ENCODE measurements at places on chromosomes 3 and 15.

- no peak for DNase-seq
These were observed 122.8 kb downstream of the CACNA1D start for GRCh38 chr3:53616971-53617892.

GRCh38 chr15:81516012-81516411, 142.0 kb upstream of the TMC3 start:
- DNase-seq: no peak

DNA sequence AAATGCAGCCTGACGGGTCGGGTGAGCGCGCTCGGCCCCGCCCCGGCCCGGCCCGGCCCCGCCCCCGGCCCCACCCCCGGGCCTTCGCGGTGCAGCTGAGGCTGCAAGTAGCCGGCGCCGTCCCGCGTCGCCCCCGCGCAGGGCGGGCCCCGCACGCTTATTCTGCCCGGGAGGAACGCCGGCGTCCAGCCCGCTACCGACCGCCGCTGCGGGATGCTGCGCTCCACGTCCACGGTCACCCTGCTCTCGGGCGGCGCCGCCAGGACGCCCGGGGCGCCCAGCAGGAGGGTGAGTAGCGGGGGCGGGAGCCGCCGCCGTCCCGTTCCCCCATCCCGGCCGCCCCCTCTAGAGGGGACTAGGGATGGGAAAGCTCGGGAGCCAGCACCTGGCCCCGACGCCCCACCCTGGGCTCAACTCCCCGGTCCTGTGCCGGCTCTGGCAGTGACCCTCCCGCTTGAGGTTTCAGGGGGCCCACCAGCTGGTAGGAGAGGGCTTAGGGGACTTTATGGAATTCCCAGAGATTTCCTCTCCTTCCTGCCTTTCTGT, at the start of gene MYZAP:
Gene MYZAP, plus strand, starts transcription at position 83 of the 546 bp plus-strand sequence. Its CDS starts 131 bp downstream, at position 214.
- DNase-seq: no peak

DNA sequence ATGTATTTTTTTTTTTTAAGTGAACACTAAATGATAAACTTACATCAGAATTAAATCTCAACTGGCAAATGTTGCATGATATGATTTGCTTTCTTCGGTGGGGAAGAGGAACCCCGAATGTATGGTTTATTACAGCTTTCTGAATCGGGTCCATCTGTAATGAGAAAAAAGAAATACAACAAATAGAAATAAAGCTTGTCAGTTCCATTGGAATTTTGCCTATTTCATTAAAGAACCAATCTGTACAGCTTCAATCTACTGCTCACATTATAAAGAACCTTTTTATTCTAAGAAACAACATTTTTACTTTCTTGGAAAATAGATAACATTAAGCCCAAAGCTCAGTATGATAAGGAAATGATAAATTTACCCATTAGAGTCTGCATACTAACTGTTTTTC, 186.5 kb downstream of the ZNF385D start:
- no peak for DNase-seq

- no peak for DNase-seq
These were observed 26.1 kb downstream of the PPP2R3A start for GRCh38 chr3:135991621-135992020.

DNA sequence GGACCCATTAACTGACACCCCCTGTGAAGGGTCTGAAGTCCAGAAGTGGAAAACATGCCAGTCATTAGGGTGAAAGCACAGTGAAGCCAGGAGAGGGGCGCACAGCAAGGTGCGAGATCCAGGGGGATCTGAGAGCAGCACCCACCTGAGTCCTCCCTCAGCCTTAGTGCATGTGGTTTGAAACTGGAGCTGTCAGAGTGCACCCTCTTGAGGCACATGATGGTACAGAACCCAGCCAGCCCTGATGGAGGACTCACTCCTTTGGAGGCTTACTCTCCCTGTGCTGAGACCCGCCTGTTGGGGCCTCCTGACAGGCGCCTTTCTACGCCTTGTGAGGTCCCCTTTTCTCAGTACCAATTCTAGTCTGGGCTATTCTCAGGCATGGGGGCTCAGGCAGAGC, 77.8 kb downstream of the IL20RB start:
- DNase-seq: no peak

GRCh38 chr3:108073764-108074431, 16.9 kb downstream of the CD47 start:
- DNase-seq: no peak

GRCh38 chr3:175948041-175948440, 1088.9 kb downstream of the NAALADL2 start:
- no peak for DNase-seq

- no peak for DNase-seq
These were observed 345.7 kb downstream of the CADM2 start for GRCh38 chr3:85304360-85304964.

DNA sequence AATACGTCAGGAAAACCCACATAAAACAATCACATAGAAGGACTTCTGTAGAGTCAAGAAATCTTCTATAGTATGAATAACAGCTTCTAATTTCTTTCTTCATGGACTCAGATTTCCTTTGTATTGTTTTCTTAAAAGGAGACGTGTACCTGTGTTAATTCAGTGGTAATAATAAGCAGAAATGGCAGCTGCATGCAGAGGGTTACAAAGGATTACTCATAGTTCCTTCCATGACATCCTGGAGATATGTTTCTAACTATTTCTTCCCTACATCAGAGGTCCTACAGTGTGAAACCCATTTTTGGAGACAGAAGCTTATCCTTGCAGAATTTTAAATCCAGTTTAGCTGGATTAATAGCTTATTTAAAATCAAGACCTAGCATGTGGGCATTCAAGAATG, 36.1 kb downstream of the FBXL22 start:
- DNase-seq: no peak

DNA sequence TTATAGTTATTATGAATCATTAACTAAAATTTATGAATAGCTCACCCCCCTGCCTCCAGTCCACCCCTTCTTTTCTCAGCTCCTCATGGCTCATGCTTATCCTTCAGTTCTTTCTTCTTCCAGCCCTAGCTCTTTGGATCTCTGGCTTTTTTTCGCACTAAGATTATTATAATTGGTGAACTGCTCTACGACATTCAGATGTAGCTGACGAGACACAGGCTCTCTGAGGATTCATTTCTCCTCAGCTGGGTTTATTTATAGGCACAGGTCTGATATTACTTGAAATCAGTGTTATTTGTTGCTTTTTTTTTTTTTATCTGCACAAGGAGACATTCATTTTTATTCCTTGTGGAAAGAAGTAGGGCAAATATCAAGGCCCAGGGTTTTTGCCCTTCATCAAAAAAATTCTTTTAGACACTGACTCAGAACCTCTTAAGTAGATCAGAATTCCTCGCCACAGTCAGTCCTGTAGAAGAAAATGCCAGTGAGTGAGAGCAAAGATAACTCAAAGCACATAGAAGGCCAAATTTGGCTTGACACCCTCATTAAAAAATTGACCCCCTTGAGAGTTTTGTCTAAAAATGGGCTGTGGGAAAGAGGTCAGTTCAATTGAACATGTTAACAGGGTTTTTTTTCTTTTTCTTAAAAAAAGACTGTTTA, 106.6 kb downstream of the MYH15 start:
- DNase-seq: no peak

GRCh38 chr3:177185035-177185574, 12.2 kb downstream of the TBL1XR1 start:
- no peak for DNase-seq

- no peak for DNase-seq
These were observed 433 bp upstream of the MITF start for GRCh38 chr3:69738859-69739203.

GRCh38 chr3:8524249-8524648, 22.6 kb downstream of the LMCD1 start:
- DNase-seq: no peak

GRCh38 chr15:43383070-43383469, 12.2 kb downstream of the TUBGCP4 start:
- DNase-seq: no peak

DNA sequence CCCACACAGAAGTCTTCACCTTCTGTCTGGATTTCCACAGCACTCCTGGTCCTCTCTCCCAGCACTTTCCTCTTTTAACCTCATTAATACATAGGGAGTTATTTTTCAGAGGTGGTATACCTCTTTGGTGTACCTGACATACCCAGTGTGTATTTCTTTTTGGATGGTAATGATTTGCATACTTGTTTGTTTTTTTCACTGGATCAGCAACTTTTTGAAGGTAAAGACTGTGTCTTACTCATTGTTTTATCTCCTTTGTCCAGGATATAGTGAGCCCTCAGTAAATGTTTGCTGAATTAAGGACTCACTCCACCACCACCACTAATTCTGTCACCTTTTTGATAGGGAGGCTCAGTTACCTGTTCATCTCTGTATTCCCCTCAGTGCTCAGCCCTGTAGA, 52.1 kb downstream of the SACM1L start:
- DNase-seq: no peak

DNA sequence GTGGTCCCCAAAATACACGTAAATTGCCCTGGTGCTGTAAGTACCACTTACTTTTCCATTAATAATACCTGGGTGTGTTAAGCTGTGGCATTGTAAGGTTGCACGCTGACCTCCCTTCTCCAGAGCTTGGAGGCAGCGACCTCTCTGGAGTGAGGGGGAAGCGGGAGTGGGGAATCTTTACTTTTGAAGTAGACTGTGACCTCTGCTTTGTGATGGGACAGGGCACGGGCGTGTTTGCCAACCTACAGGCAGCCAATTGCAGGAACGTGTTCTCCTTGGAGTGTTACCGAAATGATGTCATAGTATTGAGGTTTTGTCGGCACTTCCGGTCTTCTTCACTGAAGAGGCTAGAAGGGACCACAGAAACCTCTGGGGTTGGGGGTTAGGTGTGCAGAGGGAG, 227.3 kb upstream of the C2CD4B start:
- DNase-seq: no peak

- no peak for DNase-seq
These were observed 1.2 kb downstream of the NKIRAS1 start for GRCh38 chr3:23915537-23916108.

DNA sequence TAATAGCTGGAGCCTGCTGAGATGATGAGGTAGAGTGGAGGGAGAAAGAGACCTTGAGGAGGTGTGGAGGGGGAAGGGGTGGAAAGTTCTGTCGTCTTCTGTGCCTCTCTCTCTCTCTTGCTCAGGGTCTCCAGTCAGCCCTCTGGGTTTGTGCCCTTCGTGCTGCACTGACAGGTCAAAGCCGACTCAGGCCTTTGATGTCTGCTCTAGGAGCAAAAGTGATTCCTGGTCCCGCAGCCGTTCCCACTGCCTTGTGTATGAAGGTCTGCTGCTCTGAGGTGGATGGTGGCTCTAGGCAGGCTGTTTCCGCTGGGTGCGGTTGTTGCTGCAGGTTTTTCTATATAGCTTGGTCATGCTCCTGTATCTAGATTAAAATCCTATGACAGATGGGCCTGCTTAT, 89.4 kb downstream of the IGF1R start:
- no peak for DNase-seq

GRCh38 chr15:84929795-84930603, 45.5 kb downstream of the SLC28A1 start:
- no peak for DNase-seq

GRCh38 chr3:187051724-187052366, 87.5 kb downstream of the RPL39L start:
- DNase-seq: no peak

DNA sequence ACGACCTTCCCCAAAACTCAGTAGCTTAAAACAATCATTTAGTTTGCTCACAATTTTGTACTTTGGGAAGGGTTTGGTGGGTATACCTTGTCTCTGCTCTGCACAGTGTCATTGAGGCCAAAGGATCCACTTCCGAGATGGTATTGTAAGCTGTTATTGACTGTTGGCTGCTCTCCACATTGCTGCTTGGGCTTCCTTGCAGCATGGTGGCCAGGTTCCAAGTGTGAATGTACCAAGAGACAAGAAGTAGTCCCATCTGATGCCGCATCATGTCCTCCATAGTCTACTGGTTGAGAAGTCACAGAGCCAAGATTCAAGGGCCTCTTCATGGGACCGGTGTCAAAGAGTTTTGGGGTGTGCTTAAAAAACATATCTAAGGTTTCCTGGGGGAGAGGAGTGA, 268.5 kb downstream of the PLCL2 start:
- DNase-seq: no peak

DNA sequence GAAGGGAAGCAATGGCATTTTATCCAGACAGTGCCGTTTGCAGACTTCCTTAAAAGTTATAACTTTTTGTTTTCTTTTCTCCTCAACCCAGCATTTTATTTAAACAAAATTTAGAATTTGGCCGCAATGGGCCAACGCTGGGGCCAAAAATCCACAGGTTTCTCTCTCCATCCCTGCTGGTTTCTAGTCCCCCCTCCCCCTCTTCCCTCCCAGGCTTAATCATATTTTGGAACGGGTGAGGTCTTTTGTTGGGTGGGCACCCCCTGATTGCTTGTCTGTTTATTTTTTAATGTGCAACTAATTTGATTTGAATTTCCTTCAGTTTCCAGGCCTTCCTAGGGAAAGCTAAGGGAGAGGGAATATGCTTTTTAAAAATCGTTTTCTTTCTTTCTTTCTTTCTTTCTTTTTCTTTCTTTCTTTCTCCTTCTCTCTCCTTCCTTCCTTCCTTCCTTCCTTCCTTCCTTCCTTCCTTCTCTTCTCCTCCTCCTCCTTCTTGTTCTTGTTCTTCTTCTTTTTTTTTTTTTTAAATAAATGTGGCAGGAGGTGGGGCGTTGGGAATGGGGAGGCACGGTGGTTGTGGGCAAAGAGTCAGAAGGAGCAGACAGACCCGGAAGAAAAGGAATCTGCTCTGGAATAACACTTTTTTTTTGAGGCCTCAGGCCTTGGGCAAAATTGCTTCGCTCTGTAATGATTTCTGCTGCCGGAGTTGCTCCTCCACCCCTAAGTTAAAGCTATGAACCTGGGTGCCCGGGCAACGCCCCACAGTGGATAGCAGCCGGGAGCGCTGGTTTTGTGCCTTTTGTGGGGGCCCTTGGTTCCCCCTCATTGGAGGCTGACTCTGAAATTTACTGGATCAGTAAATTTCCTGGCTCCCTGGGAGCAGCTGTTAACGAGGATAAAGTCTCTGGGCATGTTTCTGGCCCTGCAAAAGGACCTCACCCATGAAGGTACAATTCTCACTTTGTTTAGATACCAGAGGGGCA, 1.9 kb downstream of the FNDC3B start:
- DNase-seq: no peak

- no peak for DNase-seq
These were observed 72.0 kb downstream of the RAP2B start for GRCh38 chr3:153233986-153234385.

- no peak for DNase-seq
These were observed 54.2 kb downstream of the FLNB start for GRCh38 chr3:58062472-58062871.

- no peak for DNase-seq
These were observed 55.2 kb downstream of the SPTSSB start for GRCh38 chr3:161316006-161316689.

GRCh38 chr3:59234884-59235633, 185.2 kb upstream of the CFAP20DC start:
- no peak for DNase-seq

GRCh38 chr3:23376516-23377248, 173.6 kb downstream of the UBE2E2 start:
- DNase-seq: no peak
